PC-9 (cell line): ENCODE measurements at places on chromosomes 2 and 18.
A peak's percentile ranks its signal among the peaks of the same experiment; 100 is the strongest.

DNA sequence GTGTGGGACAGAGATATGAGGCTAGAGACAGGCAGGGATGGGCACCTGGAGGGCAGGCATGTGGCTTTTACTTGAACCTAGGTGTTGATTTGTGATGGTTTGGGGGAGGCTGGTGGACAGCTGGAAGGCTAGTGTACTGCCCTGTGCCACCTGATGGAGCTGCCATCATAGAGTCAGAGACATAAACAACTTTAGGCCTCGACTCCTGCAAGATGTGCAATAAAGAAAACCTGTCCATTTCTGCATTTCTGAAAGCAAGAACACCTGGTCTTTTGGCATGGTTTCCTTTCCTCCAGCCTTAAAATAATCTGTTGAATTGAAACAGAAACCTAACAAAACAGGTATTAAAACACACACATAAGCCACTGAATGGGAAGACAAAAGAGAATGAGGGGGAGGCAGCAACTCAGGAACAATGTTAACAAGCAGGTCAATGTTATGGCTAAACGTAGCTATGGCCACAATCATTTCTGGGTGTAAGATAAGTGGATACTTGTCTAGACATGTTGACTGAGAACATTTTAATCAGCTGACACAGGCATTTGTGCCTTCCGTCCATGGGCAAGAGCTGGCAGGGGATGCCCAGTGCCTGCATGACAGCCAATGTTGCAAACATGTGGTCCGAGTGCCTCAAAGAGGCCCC lies 87.8 kb downstream of the KCTD1 start:
- no peak for DNase-seq

DNA sequence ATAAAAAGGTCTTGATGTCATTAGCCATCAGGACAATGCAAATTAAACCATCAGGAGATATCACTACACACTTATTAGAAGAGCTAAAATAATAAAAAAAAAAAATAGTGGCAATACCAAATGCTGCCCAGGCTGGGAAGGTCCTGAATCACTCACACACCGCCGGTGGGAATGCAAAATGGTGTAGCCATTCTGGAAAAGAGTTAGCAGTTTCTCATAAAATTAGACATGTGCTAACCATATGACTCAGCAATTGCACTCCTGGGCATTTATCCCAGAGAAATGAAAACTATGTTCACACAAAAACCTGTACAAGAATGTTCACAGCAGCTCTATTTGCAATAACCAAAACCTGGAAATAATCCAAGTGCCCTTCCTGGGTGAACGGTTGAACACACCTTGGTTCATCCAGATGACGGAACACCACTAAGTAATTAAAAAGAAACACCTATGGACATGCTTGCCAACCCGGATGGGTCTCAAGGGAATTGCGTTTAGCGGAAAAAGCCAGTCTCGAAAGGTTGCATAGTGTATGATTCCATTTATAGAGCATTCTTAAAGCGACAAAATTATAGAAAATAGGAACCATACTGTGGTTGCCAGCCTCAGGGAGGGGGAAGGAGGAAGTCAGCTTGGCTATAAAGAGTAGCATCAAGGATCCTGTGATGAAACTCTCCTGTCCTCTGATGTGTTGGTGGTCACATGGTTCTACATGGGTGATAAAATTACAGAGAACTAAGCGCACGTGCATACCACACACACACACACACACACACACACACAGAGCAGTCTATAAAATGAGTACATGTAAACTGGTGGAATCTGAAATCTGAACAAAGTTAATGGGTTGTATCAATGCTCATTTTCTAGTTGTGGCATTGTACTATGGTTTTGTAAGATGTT lies 4.6 kb downstream of the MBP start:
- DNase-seq = peak; percentile 99

DNA sequence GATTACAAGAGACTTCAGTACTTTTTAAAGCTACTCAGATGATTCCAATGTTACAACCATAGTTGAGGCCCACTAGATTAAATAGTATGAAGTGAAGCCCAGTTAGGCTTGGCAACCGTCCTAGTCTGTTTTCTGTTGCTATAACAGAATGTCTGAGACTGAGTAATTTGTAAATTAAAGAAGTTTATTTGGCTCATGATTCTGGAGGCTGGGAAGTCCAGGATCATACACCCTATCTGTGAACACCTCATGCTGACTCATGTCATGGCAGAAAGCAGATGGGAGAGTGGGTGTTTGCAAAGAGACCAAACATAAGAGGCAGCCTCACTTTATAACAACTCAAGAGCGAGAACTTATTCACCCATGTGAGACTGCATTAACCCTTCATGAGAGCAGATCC lies 63.1 kb downstream of the CCDC150 start:
- DNase-seq = no peak

- no peak for DNase-seq
These were observed 418.8 kb upstream of the NETO1 start for GRCh38 chr18:73286584-73286983.

- no peak for DNase-seq
These were observed 45.7 kb downstream of the STK39 start for GRCh38 chr2:168201584-168202116.

DNA sequence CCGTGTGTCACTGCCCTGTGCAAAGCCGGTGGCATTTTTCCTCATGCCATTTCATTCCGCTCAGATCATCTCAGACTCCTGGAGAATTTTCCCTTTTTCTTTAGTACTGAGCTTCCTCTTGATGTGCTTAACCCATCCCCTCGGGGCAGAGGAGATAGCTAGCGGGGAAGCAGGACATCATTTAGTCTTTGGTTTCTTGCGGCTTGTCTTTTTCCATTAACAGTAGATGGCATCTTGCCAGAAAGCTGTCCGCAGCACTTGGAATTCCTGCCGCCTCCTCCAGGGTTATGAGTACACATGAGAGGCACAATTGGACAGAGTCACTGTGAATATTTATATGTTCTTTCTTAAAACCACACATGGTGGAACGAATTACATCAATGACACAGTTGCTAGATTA lies 226.6 kb downstream of the ALPK2 start:
- no peak for DNase-seq

DNA sequence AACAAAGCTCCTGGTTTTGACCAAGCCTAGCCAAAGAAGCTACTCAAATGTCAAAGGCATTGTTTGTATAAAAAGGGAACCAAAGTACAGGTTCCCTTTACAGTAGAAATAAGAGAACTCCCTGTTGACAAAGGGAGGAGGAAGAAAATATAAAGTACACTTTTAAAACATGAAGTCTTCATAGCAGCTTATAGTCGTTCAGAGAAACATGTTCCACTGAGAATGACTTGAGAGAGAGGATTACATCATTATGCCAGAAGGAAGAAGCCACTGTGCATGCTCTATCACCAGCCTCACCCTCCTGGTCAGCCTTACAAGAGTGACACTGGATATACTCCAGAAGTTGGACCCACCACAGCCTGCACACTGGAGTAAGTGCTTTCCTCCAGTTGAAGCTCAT lies 2.5 kb upstream of the DHRS9 start:
- no peak for DNase-seq

DNA sequence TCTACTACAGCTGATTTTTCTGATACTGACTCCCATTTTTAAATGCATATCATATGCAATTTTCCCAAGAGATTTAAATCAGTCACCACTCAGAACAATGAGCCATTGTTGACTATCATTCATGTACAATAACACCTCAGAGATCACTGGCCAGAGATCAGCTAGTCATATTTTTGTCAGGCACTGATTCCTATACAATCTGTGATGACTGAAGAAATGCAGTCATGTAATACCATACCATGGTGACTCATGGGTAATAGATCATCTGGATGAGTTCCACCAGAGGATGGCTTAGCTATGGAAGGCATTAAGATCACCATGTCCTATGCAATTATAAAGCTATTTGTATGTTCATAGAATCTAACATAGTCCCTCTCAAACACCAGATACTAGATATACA lies 285.7 kb upstream of the DCC start:
- no peak for DNase-seq

DNA sequence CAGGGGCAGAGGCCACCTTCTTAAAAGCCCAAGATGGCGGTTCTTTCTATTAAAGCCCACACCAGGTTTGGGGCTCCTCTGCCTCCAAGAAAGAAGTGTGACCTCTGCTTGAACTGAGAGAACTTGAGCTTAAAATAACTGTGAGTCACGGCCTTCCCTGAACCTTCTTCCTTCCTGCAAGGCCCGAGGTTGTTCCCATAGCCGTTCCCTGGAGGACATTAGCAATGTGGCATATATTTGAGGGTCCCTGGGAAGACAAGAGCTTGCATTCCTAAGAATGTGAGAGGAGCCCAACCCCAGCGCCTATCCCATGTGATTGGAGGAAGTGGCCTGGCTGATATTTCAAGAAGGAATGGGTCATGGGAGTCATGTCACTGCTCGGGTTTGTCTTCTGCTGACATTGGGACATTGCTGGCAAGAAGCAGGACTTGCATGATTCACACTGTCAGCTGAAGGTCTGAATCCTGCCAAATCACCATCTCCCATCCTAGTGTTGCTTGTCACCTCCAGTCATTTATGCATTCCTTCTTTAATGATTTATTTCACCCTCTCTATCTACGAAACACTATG lies 168.1 kb downstream of the TRIB2 start:
- DNase-seq = peak; percentile 72

- DNase-seq = no peak
These were observed 14.3 kb upstream of the RIOK3 start for GRCh38 chr18:23438608-23439366.

DNA sequence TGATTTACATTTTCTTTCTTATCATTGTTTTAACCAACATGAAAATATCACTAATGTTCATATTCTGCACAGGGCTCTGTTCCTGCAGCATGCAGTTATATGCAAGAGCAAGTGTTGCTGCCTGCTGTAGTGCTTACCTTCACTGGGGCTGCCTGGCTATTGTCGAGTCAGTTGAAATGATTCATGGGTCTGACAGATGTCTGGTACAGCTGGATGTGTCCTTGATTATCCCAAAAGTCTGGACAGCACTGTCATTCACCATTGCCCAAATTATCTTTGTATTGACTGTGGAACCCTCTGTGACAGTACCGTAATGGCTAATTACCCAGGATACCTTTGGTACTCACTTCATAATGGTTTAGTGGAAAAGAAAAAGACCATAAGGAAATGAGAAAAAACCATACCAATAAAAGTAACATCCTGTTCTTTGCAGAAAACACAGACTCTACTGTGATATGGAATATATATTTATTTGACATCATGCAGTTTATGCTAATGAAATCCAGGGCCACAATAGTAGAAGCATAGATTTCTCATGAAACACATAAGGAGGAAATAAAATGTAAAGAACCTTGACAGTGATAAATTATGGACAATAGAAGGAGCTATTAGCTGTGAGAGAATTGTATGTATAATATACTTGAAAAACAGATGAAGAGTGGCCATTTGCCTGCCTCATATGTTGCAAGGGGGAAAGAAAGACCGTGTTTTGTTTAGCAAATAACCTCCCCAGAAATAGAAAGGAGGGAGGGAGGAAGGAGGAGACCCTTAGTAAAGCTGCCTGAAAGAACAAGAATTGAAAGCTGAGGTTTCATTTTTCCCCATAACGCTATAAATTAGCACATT lies 249.8 kb upstream of the ATP5MC3 start:
- DNase-seq = no peak

GRCh38 chr2:132403146-132403545 lies 13.5 kb upstream of the GPR39 start:
- DNase-seq = no peak

GRCh38 chr2:182280118-182280517 lies 146.7 kb downstream of the PDE1A start:
- DNase-seq = no peak

DNA sequence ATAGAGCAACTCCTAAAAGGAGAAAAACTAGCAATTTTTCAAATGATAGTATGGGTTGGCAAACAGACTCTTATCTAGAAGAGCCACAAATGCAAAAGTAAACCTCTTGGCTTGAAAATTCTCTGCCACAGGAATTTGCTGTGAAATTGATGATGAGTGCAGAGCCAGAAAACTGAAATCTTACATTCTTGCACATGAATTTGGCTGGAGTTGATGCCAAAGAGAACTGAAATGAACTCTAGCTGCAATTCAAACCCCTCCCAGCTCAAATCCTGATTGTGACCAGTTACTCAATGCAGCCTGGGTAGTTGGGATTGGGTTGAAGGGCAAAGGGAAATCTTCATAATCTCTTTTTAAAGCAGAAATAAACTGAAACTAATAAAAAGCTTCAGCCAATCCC lies 266.6 kb downstream of the PDE11A start:
- DNase-seq = no peak

DNA sequence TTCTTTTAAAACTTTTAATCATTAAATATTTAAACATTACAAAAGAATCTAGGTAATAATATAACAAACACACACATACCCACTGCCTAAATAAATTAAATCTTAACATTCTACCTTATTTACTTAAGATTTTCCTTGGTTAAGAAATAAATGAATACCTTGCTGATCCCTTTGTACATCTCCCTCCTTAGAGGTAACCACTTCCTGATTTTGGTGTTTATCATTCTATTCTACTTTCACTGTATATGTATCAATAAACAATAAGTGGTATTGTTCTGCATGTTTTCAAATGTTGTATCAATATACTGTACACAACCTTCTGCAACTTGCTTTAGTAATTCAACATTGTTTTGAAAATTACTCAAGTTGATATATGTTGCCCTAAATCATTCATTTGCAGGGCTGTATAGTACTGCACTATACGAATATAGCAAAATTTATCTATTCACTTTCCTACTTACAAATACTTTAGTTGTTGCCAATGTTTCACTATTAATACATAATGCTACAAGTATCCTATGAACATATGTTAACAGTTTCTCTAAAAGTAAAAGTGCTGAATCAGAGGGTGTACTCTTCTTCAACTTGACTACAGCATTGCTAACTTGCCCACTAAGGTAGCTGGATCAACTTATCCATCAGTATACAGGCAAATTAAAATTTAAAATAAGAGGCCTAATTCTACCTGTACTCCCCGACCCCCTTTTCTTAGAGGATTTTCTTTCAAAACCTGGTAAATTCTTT lies 65.8 kb downstream of the MEMO1 start:
- no peak for DNase-seq

- no peak for DNase-seq
These were observed 284.6 kb upstream of the CCDC68 start for GRCh38 chr18:55243857-55244256.

- DNase-seq = no peak
These were observed 19.8 kb downstream of the MPHOSPH10 start for GRCh38 chr2:71150082-71150816.

DNA sequence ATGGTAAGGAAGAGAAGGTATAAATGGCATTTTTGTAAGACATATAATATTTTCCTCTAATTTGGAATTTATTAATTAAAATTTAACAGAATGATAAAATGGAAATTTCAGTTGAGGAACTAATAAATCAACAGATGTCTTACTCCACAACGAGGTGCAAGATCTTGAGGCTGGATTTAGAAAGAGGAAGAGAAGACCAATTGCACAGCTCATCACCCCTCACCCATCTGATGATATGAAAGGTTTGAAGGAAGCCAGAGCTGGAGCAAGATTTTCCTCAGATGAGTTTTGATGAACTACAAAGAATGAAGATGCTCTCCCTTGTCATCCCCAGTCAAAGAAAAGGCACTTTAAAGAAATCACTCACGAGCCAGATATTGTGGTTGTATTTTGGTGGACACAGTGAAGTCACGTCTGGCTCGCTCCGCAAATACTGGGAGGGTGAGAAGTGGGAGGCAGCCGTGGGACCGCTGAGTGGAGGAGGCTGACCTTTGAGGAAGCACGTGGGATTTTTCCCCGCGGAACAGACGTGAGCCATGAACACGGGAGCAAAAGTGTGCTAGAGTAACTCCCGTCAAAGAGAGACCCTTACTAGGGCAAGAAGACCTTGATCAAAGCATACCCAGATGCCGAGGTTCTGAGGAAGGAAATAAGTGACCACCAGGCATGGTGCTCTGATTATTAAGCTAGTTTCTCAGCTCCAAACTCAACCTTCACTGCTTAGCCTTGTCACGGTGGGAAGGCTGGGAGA lies 511.4 kb downstream of the RNF144A start:
- DNase-seq = no peak

- no peak for DNase-seq
These were observed 46.7 kb upstream of the FLACC1 start for GRCh38 chr2:201403880-201404279.
